ENCODE measurements at places on chromosomes 4 and X. TPM values are rescaled to one million over a fixed set of nuclear protein-coding genes. Genes with fewer than 3 reads are reported as not detected.

GRCh38 chr4:110492522-110492921 lies 16.6 kb downstream of the ENPEP start:
- no peak for DNase-seq

- DNase-seq = no peak
Measured at GRCh38 chr4:122665161-122665929, 44.5 kb upstream of the IL21 start.

- no peak for DNase-seq
Measured at GRCh38 chrX:31420711-31421151, 348.9 kb upstream of the FTHL17 start.

DNA sequence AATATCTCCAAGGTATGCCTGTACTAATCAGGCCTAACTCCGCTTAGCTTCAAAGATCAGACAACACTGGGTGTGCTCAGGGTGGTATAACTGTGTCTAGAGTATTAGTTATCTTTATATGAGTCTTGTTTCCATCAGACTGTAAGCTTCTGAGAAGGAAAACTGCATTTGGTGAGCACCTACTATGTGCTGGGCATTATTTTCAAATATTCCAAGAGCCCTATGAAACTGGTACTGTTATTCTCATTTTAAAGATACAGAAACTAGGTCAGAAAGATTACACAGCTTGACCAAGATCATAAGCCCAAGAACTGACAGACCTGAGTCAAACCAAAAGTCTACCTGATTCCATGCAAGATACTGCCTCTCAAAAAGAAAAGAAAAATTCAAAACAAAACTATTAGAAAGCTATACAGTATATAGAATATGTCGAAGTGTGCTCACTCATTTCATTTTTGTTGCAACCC lies 44.4 kb downstream of the LRBA start:
- DNase-seq = no peak

HTN1 gene
- total RNA-seq = not detected

All from pancreas (tissue), 10 donors.